ENCODE measurements at places on chromosomes 5 and 9. TPM values are rescaled to one million over a fixed set of nuclear protein-coding genes. Genes with fewer than 3 reads are reported as not detected.
A peak's percentile ranks its signal among the peaks of the same experiment; 100 is the strongest.

GRCh38 chr9:101176384-101176783 lies 147.9 kb downstream of the PLPPR1 start:
- no peak overlapping the region for H3K27ac ChIP-seq
- H3K4me3 ChIP-seq = no peak overlapping the region
- H3K27me3 ChIP-seq = no peaks in the 10 kb centered on the region
- no peaks in the 10 kb centered on the region for H3K4me1 ChIP-seq

DNA sequence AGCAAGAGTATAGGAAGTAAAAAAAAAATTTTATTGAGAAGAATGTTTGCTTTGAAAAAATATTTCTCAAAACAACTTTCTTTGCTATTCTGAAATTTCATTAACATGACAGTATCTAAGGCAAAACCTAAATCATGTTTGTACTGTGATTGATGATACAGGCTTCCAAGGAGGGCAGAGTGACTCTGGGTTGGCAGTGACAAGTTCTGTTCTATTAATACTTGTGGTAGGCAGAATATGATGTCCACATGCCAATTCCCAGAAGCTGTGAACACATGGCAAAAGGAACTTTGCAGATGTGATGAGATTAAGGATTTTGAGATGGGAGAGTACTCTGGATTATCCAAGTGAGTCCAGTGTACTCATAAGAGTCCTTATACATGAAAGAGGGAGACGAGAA lies 16.6 kb downstream of the CCDC125 start:
- H3K4me1 ChIP-seq = no peaks in the 10 kb centered on the region
- H3K36me3 ChIP-seq = no peaks in the 10 kb centered on the region
- no peak overlapping the region for H3K27ac ChIP-seq
- DNase-seq = no peak

DNA sequence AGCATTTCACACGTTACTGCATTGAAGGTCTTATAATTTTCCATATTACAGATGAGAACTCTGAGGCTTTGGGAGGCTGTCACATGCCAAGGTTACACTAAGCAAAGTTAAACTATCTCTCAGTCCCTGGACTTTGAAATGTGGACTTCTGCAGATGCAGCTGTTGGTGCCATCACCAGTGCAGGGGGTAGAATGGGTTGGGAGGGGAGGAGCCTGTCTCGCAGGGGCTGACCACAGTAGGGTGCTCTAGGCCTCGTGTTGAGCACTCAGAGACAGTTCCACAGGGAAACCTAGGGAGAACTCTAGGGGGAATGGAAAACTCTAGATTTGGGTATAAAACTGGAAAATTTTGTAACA lies 220.9 kb downstream of the MAPKAP1 start:
- H3K4me3 ChIP-seq = no peak overlapping the region
- no peak overlapping the region for H3K27ac ChIP-seq
- H3K27me3 ChIP-seq = no peaks in the 10 kb centered on the region

DNA sequence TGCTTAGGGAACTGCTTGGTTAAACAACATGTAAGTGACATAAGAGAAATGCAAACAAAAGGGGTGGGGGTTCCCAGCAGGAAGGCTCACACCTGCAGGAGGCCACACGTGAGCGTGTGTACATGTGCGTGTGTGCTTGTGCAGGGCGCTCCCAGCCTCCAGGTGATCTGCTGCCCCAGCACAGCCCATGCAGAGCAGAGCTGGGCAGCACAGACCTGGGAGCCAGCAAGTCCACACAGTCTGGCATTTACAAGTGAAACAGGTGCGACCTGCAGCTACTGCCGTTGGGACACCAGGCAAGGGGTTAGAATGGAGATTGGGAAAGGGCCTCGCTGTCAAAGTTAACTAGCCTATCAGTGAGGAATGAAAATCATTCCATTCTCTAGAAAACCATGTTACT lies 41.8 kb downstream of the GRAMD2B start:
- peaks cover 4% of the 10 kb centered on the region for H3K4me1 ChIP-seq
- H3K36me3 ChIP-seq = no peaks in the 10 kb centered on the region
- no peak overlapping the region for H3K4me3 ChIP-seq
- no peaks in the 10 kb centered on the region for H3K27me3 ChIP-seq
- H3K27ac ChIP-seq = no peak overlapping the region
- peak; percentile 63 for DNase-seq

GRCh38 chr5:50822761-50823160 lies 156.3 kb downstream of the PARP8 start:
- no peaks in the 10 kb centered on the region for H3K4me1 ChIP-seq
- no peak for DNase-seq
- no peak overlapping the region for H3K4me3 ChIP-seq
- no peak overlapping the region for H3K27ac ChIP-seq

Gene PDE6A
- polyA plus RNA-seq = not detected

Gene CDC20B
- not detected for polyA plus RNA-seq

GRCh38 chr9:122392284-122392683 lies 21.5 kb downstream of the PTGS1 start:
- no peak overlapping the region for H3K4me3 ChIP-seq
- H3K27me3 ChIP-seq = no peaks in the 10 kb centered on the region
- DNase-seq = no peak
- H3K36me3 ChIP-seq = no peaks in the 10 kb centered on the region

GRCh38 chr9:70113403-70114022 lies 69.9 kb downstream of the MAMDC2 start:
- H3K4me3 ChIP-seq = no peak overlapping the region
- H3K36me3 ChIP-seq = no peaks in the 10 kb centered on the region
- no peak overlapping the region for H3K27ac ChIP-seq
- peaks cover 3% of the 10 kb centered on the region for H3K4me1 ChIP-seq
- peak; percentile 42 for DNase-seq

DNA sequence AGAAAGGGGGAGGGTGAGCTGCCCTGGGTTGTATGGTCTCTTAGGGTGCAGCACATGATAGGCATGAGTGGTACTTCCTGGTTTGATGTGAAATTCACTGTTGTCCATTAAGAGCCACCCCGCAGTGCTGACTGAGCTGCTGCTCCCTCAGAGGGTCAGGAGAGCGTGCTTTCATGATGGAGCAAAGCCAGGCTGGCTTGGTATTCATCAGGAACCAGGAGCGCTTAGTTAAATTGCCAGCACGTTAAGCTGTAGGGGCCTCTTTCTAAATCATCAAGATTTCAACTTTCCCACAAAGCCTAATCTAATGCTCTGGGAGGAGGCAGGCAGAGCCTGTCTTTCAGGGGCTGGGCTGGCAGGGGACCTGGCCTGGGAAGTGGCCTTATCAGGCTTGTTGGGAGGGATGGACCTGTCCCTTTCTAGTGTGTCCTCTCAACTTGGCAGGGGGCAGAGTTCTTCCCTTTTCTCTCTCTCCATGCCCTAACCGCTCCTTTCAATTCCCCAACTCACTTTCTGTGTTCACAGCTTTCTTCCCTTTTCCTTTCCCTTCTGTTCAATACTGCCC lies 7.9 kb downstream of the CYSTM1 start:
- H3K4me1 ChIP-seq = peaks cover 53% of the 10 kb centered on the region
- no peaks in the 10 kb centered on the region for H3K36me3 ChIP-seq

- no peaks in the 10 kb centered on the region for H3K4me1 ChIP-seq
- no peak overlapping the region for H3K4me3 ChIP-seq
- DNase-seq = no peak
- H3K27ac ChIP-seq = no peak overlapping the region
- no peaks in the 10 kb centered on the region for H3K36me3 ChIP-seq
Observed at GRCh38 chr5:77568082-77568481, 70.4 kb downstream of the OTP start.

GRCh38 chr5:55551358-55551757 lies 16.6 kb upstream of the PLPP1 start:
- no peaks in the 10 kb centered on the region for H3K4me1 ChIP-seq
- no peak overlapping the region for H3K4me3 ChIP-seq
- no peaks in the 10 kb centered on the region for H3K27me3 ChIP-seq
- no peak overlapping the region for H3K27ac ChIP-seq
- no peaks in the 10 kb centered on the region for H3K36me3 ChIP-seq

DNA sequence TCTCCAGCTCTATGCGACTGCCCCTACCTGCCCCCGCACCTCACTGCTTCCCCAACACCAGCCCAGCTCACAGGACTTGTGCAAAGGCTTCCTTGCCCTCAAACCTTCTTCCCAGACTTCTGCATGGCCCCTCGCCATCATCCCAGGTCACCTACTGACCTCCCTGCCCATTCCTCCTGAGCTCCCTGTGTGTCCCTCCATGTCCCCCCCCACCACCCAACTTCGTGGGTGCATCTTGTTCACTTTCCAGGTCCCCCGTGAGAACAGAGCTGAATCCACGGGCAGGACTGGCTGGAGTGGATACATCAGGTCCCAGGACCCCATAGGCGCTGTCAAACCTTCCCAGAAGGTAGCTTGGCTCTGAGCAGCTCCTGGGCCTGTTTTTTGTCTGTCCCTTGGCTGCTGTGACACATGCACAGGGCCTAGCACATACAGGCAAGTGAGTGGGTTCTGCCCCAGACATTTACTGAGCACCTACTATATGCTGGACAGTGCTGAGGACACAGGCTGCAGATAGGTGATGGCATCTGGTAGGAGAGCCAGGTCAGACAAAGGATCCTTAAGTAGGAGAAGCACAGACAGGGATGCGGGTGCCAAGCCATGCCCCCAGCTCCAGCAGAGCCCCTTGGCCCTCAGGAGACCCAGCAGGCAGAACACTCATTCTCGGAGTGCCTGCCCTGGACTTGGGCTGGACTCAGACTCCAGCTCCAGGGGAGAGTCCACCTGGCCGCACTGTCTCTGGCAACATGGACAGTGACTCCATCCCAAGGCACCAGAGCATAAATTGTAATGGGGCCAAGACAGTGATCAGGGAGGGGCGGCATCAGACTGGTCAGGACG lies 15.0 kb downstream of the NINJ1 start:
- no peak overlapping the region for H3K4me3 ChIP-seq
- DNase-seq = peak; percentile 22
- peaks cover 9% of the 10 kb centered on the region for H3K4me1 ChIP-seq
- H3K27me3 ChIP-seq = no peaks in the 10 kb centered on the region
- H3K27ac ChIP-seq = peak overlapping the region; percentile 64

DNA sequence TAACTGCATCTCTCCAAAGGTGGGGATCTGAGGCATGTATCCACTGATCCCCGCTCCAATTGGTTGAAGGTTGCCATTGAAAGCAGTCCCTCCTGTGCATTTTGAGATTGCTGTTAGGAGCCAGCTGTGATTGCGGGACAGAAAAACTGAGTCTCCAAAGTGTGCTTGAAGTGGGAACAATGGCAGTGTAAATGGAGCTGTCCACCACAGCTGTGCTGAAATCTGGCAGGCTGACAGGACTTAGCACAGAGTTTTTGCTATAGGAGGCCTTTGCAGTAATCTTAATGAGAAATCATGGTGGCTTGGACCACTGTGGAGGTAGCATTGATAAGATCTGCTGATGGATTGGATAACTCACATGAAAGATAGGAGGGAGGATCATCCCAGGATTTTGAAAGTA lies 3.3 kb downstream of the RNF20 start:
- DNase-seq = no peak
- peaks cover 11% of the 10 kb centered on the region for H3K4me1 ChIP-seq
- H3K27ac ChIP-seq = no peak overlapping the region
- no peaks in the 10 kb centered on the region for H3K36me3 ChIP-seq
- H3K4me3 ChIP-seq = no peak overlapping the region
- no peaks in the 10 kb centered on the region for H3K27me3 ChIP-seq

GRCh38 chr5:39775086-39775796 lies 350.5 kb upstream of the DAB2 start:
- H3K4me3 ChIP-seq = no peak overlapping the region
- DNase-seq = no peak
- no peaks in the 10 kb centered on the region for H3K36me3 ChIP-seq
- no peaks in the 10 kb centered on the region for H3K27me3 ChIP-seq
- no peak overlapping the region for H3K27ac ChIP-seq

DNA sequence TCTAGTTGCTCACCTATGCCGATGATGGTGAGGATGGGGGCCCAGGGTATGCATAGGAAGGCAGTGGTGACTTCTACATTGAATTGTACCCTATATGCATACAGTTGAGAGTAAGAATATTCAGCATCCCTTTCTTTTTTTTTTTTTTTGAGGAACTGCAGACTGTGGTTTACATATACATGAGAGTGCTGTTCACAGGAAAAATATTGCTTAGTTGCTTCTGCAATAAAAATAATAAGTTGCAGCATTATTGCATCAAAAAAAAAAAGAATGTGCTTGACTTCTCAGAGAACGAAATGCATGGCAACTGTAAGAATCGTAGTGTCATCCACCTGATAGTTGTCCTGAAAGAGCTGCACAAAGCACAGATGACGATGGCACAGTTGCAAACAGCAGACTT lies 52.8 kb downstream of the PTCD2 start:
- no peaks in the 10 kb centered on the region for H3K4me1 ChIP-seq
- H3K4me3 ChIP-seq = no peak overlapping the region
- H3K27me3 ChIP-seq = no peaks in the 10 kb centered on the region
- no peak overlapping the region for H3K27ac ChIP-seq
- DNase-seq = no peak
